ENCODE measurements at places on chromosomes 7 and 10.

DNA sequence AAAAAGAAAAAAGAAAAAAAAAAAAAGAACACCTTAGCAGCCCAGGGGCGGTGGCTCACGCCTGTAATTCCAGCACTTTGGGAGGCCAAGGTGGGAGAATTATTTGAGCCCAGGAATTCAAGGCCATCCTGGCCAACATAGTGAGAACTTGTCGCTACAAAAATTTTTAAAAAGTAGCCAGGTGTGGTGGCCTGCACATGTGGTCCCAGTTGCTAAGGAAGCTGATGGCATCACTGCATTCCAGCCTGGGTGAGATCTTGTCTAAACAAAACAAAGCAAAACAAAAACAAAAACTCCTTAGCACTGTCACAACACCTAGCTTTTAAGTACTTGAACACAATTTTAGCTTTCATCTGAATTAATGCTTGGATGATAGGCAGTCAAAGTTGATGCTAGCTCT, 86.3 kb upstream of the MKLN1 start:
- no peak for DNase-seq

- no peak for DNase-seq
Observed at GRCh38 chr7:8169171-8169570, 92.8 kb downstream of the ICA1 start.

- no peak for DNase-seq
Observed at GRCh38 chr7:105402221-105403095, 13.7 kb upstream of the SRPK2 start.

DNA sequence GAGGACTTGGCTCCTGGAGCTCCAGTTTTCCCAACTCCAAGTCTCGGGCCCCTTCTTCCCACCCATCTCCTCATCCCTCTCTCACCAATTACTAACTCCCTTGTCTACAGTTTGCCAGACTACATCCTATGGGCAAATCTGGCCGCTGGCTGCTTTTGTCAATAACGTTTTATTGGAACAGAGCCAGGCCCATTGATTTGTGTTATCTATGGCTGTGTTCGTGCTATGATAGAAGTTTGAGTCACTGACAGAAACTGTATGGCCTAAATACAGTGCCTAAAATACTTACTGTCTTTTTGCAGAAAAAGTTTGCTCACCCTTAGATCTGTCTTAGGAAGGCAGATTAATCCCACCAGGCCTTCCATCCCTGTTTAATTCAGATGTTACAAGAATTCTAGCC, 71.3 kb downstream of the PIP4K2A start:
- DNase-seq: peak; percentile 65

DNA sequence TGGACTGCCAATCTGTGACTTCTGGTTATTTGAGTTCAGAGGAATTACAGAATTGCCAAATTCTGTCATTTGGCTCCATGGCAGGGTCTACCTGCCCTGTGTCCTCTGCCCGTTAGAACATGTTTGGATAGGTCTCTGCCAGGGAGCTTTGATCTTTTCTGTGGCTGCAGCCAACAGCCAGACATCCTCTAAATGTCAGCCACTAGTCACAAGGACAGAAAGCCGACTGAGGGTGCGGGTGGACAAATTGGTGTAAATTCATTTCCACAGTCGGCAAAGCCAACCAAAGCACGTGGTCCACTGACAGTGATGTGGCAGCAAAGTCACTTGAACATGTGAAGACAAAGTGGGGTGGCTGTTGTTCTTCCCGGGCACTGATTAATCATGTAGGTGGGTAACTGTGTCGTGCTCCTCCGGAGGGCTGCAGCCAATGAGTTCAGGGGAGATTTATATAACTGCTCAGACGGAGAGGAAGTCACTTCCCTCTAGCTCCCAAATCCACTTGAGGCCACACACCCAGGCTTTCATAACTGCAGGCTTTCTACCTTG, 26.7 kb upstream of the CAMK1D start:
- DNase-seq: no peak

DNA sequence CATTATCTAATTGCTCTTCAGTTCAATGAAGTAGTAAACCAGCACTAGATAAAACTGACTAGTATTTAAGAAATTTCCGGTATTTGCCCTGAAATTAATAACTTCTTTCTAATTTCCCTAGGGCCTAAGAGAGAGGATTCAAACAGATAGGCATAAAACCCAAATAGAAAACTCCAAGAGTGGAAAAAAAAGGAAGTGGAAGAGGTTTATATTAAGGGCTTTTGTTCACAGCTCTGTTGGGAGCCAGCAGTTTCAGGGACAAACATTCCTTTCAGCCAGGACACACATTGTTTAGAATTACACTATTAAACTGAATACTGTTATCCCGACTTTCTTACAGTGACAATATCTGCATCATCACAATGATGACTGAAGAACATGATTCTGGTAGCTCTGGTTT, 3.6 kb downstream of the ODAD2 start:
- no peak for DNase-seq

DNA sequence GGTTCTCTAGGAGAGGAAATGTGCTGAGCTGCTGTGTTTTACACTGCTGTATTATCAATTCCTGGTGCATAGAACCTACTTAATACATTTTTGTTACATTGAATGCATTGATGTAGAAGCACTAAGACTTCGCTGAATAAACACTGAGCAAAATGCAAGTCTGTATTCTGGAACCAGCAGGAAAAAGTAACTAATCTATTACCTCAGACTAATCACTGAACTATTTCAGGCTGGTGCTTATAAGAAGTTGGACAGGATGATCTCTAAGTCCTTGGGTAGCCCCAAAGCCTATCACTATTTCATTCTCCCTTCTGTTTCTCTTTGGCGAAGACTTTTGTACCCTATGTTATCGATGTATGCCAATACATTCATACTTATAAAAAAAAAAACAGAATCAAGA, 87.2 kb upstream of the LRRTM3 start:
- no peak for DNase-seq

GRCh38 chr7:51249187-51249945, 67.2 kb downstream of the COBL start:
- no peak for DNase-seq
